Hematopoietic multipotent progenitor cell treated with erythropoietin and hydrocortisone succinate and interleukin-3 and kit ligand, for 15 days (in vitro differentiated cells): ENCODE measurements at places on chromosomes 6 and 20.
A peak's percentile ranks its signal among the peaks of the same experiment; 100 is the strongest.

DNA sequence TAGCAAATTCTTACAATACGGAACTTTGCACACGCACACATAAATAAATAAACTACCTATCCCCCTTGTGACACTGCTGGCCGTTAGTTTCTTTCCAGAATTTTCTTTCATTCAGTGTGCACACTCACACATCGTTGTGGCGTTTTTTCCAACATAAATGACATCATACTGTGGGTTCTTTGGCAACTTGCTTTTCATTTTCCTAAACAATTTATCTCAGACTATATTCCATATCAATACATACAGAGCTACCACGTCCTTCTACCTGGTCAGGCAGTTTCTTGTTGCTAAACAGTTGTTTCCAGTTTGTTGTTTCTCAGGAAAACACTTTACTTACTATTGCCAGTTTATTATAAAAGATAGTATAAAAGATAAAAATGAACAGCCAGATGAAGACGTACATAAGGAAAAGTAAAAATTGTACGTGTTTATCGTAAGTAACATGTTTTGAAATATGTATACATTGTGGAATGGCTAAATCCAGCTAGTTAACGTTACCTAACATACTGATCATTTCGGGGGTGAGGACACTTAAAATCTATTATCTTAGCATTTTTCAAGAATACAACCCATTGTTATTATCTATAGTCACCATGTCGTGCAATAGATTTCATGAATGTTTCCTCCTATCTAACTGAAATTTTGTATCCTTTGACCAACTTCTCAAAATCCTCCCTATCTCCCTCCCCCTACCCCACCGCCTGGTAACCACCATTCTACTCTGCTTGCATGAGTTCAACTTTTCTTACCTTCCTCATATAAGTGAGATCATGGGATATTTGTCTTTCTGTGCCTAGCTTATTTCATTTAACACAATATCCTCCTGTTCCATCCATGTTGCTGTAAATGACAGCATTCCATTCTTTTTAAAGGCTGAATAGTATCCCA lies 1.2 kb upstream of the TP53RK start:
- DNase-seq: peak; percentile 27

- DNase-seq: no peak
Measured at GRCh38 chr20:8020314-8021079, 936 bp upstream of the TMX4 start.

DNA sequence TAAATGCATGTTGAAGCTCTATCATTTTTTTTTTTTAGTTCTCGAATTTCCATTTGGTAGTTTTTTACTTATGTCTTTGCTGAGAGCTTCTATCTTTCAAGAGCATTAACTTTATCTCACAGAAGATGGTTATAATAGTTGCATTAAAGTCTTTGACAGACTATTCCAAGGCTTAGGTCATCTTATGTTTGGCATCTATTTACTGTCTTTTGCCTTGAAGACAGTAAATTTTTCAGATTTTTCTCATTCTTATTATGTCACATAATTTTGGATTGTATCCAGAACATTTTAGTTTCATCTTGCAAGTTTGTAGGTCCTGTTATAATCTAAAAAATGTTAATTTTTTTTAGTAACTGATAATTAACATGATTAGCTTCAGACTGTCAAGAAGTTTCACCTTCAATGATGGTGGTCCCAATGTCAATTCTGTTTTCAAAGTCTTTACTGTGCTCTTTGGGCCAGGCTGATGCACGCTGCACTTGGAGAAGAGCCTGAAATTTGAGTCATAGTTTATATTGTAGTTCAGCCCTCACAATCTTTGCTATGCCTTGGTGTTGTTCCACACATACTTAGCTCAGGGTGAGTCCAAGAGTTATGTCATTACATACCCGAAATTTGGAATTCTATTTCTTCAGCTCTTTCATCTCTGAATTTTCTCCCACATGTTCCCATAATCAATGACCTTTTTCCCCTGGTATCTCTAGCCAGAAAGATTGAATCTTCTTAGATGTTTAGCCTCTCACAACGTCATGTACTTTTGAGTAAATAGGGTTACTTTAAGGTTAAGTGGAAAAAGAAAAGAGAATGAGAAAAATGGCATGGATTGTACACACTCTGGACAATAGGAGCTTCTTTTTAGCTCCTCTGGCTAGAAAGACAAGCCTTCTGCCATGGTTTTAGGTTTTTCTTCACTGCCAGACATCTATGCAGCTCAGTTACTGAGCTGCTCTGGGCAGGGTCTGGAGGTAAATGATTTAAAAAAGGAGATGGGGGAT lies 110.3 kb upstream of the BTBD3 start:
- DNase-seq: no peak

DNA sequence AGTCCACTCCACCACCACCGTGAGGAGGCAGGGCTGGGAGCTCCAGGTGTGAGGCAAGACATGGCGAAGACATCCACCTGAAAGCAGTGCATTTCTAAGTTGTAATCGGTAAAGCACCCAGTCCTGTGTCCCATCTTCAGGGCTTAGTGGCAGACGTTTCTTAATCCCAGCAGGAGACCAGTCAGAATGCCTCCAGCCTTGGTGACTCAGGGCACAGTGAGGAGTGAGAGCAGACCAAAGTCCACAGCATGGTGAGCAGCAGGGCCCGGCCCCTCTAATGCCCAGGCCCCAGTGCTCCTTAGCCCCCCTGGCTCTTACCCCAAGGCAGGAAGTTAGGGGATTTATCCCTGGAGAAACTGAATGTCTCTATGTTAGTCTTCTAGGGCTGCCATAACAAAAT lies 183.9 kb downstream of the SYNDIG1 start:
- DNase-seq: no peak

DNA sequence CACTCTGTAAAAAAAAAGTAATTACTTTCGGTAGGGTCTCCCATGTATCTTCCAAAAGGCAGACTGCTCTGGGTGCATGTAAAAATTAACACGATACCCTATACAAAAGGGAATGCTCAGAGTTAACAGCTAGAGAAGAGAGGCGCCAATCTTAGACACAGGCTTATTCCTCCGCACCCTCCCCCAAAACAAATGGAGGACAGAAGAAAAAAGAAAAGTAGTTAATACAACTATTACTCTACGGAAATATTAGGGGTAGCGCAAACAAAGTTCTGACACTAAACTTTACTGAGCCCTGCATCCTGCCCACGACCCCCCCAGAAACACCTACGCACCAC lies 331 bp upstream of the UFL1 start:
- no peak for DNase-seq

DNA sequence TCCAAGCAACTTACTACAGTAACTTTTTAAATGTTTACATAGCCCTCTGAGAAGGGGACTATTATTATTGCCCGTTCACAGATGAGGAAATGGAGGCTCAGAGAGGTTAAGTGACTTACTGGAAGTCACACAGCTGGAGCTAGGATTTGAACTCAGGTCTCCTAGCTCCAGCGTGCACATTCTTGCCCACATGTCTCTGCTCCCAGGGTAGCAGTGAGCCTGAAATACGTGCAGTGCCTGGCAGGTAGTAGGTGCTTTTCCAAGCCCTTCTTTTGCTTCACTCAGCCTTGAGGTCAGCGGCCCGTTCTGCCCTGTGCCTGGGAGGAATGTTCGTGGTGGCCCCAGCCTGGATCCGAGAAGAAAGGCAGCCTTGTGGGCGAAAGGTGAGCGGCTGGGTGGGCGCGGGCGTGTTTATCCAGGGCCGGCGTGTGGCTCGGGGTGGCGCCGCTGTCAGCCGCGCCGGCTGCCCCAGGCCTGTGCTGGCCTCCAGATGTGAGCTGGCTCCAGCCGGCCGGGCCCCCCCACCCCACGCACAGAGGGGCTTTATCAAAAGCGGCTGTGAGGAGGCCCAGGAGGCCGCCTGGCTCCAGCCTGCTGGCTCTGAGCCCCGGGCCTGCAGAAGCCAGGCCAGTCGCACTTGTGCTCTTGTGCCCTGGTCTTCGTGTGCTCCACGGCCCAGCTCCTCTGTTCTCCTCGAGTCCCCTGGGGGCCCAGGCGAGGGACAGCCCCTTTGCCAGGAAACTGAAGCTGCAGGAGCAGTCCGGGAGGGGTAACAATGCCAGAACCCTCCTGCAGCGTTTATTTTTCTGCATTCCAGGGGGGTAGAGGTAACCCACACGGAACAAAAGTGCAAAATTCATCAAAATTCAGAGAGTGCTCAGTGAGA lies 58.1 kb downstream of the UBE2V1 start:
- DNase-seq: no peak

DNA sequence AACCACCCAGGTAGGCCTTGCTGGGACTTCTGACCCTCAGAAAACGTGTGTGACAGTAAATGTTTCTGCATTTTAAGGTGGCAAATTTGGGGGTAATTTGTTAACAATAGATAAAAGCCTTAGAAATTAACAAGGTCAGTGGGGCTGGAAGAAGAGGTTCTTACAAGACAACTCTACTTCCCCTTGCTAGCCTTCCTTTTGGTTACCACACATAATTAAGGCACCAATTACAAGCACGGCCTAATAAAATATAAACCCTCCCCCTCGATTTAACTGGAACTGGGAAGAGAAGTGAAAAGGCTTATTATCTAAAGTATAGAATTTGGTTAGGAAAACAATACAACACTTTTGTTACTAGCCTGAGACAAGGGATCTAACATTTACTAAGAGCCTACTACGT lies 38.8 kb downstream of the ELOVL5 start:
- DNase-seq: peak; percentile 23

DNA sequence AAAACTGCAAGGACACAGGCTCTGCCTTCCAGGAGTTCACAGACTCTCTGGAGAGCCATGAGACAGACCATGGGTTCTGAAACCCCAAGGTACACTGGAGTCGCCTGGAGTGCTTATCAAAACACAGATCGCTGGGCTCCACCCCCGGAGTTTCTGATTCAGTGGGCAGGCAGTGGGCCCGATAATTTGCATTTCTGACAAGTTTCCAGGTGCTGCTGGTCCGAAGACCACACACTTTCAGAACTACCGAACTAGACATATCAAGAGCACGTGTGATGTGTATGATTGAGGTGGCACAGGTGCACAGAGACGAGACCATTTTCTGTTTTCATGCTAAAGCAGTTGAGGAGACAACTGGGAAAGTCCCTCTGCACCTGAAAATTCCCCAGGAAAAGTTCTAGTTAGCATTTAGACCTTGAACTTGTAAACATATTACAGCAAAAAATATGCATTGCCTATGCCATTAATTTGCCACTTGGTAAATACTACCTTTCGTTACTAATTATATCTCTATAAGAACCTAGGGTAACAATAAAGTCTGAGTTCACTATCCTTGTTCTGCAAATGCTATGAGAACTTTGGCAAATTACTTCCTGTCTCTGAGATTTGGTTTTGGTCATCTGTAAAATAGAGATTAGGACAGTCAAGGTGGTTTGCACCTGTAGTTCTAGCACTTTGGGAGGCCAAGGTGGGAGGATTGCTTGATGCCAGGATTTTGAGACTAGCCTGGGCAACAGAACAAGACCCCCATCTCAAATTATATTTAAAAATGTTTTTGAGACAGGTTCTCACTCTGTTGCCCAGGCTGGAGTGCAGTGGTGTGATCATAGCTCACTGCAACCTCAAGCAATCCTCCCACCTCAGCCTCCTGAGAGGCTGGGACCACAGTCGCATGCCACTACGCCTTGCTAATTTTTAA lies 14.3 kb upstream of the PIM1 start:
- DNase-seq: peak; percentile 37

- no peak for DNase-seq
Measured at GRCh38 chr6:33445119-33445603, 9.2 kb upstream of the ZBTB9 start.

- DNase-seq: no peak
Measured at GRCh38 chr6:140590641-140591040, 1216.2 kb upstream of the CITED2 start.

DNA sequence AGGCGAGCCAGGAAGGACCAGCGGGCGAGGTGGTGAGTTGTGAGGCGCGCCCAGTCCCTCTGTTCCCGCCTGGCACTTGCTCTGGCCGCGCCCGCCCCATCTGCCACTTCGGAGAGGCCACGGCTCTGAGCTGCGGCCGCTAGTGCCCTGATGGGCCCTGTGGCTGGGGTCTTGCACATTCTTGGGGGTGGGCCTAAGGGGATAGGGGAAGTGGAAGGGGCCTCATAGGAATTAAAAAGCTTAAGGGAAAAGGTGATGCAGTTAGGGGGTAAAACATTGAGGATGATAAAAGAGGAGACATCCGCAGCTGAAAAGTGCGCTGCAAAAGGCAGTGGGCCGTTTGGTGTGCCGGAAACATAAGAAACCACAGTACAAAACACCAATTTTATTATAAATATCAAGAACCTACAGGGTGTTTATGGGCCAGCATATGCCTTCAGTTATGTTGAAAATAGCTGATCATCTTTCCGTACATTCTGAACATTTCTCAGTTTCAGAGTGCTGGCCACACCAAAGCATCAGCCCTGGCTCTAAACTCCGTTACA lies 1.1 kb upstream of the PSMB8 start:
- DNase-seq: no peak

GRCh38 chr6:131062241-131063027 lies 611 bp downstream of the EPB41L2 start:
- no peak for DNase-seq

DNA sequence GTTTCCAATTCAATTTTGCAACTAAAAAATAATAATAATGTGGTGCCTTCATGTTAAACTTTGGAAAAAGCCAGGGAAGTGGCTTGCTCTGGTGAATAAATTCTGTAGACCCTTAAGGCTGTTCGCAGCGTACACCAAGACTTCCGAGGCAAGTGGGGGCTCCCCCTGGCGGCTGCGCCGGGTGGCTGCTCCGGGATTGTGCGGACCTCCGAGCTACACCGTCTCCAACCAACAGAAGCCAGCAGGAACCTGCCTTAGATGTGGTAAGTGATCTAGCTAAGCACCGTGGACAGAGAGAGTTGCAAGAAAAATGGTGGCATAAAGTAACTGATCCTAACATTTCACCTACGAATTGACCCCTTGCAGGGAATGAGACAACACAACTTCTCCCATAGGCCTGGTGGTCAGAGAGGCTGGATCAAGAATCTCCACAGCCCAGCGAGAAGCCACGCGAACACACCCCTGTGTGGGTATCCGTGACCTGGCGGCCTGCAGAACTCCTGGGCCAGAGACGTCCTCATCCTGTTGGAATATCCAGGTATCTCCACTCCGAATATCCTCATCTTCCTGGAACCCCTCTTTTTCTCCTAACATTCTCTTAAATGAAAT lies 69.6 kb downstream of the TBXT start:
- peak; percentile 4 for DNase-seq

DNA sequence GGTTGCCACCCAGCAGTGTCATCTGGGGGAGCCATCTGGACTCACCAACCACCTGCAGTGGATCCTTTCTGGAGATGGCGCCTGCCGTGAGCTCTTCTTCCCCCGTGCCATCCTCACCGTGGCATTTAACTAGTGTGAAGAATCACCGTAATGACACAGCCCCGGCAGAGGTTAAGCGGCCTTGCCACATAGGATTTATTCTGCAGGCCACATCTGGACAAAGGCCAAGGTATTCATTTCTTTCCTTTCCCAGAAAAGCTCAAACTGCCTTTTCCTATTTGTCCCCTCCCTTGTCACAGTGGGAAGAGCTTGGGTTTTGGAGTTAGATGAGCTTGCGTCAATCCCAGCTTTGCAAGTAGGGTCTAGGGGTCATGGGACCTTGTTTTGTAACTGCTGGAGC lies 88.4 kb downstream of the PXDC1 start:
- DNase-seq: no peak

GRCh38 chr6:135256866-135257265 lies 75.8 kb downstream of the MYB start:
- DNase-seq: no peak

- DNase-seq: no peak
Measured at GRCh38 chr6:107735906-107736635, 88.0 kb downstream of the SCML4 start.

- no peak for DNase-seq
Measured at GRCh38 chr20:1524004-1524403, 32.8 kb upstream of the SIRPB2 start.

- DNase-seq: no peak
Measured at GRCh38 chr6:46420921-46421638, 70.2 kb downstream of the RCAN2 start.

GRCh38 chr20:25284131-25284601 lies 36.3 kb downstream of the PYGB start:
- DNase-seq: no peak
